ENCODE measurements at places on chromosomes 12 and 14.

- H3K4me1 ChIP-seq, result no peaks in the 10 kb centered on the region
- no peak for DNase-seq
- no peaks in the 10 kb centered on the region for H3K36me3 ChIP-seq
- H3K4me3 ChIP-seq, result no peak overlapping the region
- no peak overlapping the region for H3K27ac ChIP-seq
Observed at GRCh38 chr12:43655586-43655985, 103.0 kb downstream of the PUS7L start.

DNA sequence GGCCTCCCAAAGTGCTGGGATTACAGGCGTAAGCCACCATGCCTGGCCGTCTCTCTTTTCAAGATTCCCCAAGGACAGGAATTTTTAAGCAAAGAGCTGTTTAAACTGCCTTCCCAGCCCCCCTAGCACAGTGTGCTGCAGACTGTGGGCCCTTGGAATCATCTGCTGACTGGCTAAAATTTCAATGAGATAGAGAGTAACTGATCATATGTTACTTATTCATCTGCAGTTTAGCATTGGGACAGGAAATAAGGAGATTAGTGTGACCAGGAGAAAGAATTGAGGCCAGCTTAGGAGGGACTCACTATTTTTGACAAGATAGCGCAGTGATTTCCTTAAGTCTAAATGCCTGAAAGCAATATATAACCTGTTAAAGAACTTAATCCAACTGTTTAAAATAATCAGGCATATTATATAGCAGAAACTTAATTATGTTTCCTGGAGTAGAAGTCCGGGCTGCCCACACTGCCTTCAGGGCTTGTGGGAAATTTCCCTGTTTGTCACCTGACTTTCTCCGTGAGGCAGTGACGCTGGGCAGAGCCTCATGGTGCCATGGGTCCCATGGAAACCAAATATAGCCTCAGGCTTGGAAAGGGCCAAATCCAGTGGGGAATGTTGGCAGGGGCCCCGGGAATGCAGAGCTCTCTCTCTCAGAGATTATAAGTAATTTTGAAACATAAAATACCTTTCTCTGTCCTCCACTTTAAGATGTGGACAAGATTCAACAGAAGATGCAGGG lies 22.8 kb upstream of the CEBPE start:
- peak; percentile 29 for DNase-seq
- H3K27ac ChIP-seq, result no peak overlapping the region
- H3K27me3 ChIP-seq, result no peaks in the 10 kb centered on the region
- peaks cover 20% of the 10 kb centered on the region for H3K36me3 ChIP-seq
- H3K4me1 ChIP-seq, result peaks cover 10% of the 10 kb centered on the region

DNA sequence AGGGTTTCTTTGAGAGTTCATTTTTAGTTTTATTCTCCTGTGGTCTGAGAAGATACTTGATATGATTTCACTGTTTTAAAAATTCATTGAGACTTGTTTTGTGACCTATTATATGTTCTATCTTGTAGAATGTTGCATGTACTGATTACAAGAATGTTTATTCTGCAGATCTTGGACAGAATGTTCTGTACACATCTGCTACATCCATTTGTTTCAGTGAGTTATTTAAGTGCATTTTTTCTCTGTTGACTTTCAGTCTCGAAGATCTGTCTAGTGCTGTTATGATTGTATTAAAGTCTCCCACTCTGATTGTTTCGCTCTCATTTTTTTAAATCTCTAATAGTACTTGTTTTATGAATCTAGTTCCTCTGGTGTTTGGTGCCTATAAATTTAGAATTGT lies 1319.8 kb downstream of the TMEM121 start:
- peak overlapping the region; percentile 86 for H3K27ac ChIP-seq
- no peak for DNase-seq
- no peaks in the 10 kb centered on the region for H3K27me3 ChIP-seq
- H3K4me1 ChIP-seq, result peaks cover 30% of the 10 kb centered on the region
- no peaks in the 10 kb centered on the region for H3K36me3 ChIP-seq

GRCh38 chr14:32403021-32403420 lies 73.9 kb downstream of the AKAP6 start:
- no peak overlapping the region for H3K4me3 ChIP-seq
- no peak for DNase-seq
- H3K36me3 ChIP-seq, result no peaks in the 10 kb centered on the region
- no peak overlapping the region for H3K27ac ChIP-seq
- no peaks in the 10 kb centered on the region for H3K4me1 ChIP-seq

DNA sequence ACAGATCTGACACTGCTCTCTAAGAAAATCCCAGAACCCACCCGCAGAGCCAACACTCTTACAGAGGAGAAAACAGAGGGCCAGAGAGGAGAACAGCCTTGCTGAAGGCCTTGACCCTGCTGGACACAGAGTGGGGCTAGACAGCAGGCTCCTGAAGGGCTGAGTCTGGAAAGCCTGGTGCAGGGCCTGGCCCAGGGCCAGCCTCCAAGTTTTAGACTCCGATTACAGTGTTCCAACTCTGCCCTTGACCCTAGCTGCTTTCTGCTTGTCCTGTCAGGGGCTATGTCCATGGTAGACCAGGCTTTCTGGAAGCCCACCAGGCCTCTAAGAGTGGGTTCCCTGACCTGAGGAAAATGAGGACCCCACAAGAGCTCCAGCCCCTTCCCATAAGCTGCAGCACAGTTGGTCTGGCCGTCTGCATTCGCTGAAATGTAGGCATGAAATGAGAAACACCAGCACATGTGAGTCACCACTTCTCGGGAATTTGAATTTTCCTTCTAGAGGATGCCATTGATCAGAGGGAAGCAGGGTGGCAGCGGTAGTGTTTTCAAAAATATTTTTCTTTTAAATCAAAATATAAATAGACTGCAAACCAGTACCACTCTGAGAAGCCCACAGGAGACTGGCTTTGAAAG lies 154.4 kb downstream of the CALM1 start:
- no peak overlapping the region for H3K4me3 ChIP-seq
- no peak overlapping the region for H3K27ac ChIP-seq
- no peaks in the 10 kb centered on the region for H3K27me3 ChIP-seq
- H3K36me3 ChIP-seq, result no peaks in the 10 kb centered on the region
- no peaks in the 10 kb centered on the region for H3K4me1 ChIP-seq
- DNase-seq, result no peak

DNA sequence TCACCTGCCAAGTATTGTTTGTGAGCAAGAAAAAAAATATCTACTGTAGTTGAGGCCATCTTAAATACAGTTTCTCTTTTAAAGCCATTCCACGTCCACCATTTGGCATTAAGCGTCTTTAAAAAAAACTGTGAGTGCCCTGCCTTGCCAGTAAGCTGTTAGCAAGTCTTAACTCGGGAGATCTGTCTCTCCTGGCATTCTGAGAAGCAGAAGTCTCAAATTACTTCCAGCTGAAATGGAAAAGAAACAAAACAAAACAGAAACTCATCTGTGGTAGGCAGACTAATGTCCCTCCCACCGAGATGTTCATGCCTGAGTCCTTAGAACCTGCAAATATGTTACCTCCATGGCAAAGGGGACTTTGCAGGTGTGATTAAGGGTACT lies 126.2 kb downstream of the CRADD start:
- DNase-seq, result no peak
- no peak overlapping the region for H3K4me3 ChIP-seq
- H3K27me3 ChIP-seq, result no peaks in the 10 kb centered on the region
- H3K27ac ChIP-seq, result peak overlapping the region; percentile 53
- peaks cover 7% of the 10 kb centered on the region for H3K4me1 ChIP-seq
- no peaks in the 10 kb centered on the region for H3K36me3 ChIP-seq
